ENCODE measurements at places on chromosomes 11 and 22.

DNA sequence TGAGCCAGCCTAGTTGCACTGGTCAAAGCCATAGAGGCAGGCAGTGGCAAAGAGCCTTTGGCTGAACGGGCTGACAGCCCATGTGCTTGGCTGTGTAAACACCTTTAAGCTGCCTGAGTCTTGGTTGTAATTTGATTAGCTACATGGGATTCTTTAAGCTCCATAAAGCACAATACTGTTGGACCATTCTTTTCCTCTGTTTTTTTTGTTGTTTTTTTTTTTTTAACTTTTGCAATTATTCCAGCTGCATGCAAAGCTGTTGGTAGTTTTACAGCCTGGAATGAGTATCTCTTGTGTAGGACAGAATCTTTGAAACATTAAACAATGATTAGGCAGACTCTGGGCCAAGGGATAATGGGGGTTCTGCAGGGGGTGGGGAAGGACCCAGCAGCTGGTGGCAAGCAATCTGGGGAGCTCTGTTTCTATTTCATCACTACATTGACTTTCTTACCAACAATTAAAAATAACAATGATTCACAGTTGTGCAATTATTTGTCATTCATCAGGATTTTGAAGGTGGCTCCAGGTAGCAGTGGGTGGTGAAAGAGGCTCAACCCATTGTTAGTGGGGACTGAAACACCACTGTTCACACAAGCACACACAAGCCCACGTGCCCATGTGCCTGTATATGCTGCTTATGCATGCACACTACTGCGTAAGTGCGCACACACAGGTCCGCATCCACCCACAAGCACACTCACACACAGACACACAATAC lies 69.5 kb upstream of the CSNK2A3 start:
- no peak for DNase-seq

GRCh38 chr11:124672536-124673215 lies 863 bp downstream of the SIAE start:
- DNase-seq: no peak

GRCh38 chr11:48006301-48006992 lies 26.1 kb downstream of the PTPRJ start:
- peak; percentile 73 for DNase-seq

- DNase-seq: no peak
These were observed 37.9 kb downstream of the PIWIL3 start for GRCh38 chr22:24736526-24737053.

- DNase-seq: no peak
These were observed 218.8 kb upstream of the C11orf87 start for GRCh38 chr11:109203176-109203575.

GRCh38 chr11:46278387-46279125 lies 1.1 kb downstream of the CREB3L1 start:
- no peak for DNase-seq

- no peak for DNase-seq
These were observed 93.7 kb downstream of the ZC3H12C start for GRCh38 chr11:110186867-110187266.

- no peak for DNase-seq
These were observed 7.1 kb downstream of the TRIOBP start for GRCh38 chr22:37703906-37704305.

DNA sequence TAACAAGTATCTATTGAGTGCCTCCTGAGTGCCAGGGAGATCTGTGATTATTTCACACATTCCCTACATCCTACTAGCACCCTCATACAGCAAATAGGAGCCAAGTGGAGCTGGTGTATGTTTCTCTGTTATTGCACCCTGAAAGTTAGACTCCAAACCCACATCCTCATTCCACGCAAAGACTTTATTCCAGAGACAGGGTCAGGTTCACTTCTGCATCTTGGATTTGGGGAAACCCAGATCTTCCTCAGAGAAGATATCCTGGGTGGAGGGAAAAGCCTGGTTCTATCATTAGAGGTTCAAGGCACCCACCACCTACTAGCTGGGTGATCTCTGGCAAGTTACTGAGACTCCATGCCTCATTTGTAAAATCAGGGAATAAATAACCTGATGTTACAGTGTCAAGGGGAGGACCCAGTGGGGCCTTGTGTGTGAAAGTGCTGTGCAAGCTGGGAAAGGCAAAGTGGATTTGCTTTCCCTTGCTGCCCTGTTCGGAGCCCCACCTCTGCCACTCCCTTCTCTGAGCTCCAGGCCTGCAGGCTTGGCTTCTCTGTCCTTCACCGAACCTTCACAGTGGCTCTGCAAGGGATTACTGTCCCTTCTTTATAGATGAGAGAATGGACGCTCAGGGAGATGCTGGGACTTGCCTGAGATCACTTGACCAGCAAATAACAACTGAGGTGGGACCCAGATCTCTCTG lies 991 bp upstream of the SLCO2B1 start:
- DNase-seq: no peak

DNA sequence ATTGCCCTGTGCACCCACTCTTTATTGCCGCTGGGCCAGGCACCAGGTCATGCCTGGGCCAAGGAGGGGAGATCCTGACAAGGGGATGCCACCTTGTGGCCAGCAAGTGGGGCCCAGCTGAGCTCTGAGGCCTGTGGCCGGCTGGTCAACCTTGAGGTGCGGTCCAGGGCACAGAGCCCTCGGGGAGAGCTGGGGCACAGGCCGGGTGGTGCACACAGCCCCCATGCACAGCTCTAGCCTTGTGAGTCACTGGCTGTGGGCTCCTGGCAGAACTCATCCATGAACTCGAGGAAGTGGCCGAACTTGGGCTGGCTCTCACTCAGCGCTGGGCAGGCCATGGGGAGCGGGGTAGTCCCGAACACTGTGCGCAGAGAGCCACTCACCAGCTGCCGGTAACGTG lies 94.3 kb downstream of the RNF169 start:
- no peak for DNase-seq

DNA sequence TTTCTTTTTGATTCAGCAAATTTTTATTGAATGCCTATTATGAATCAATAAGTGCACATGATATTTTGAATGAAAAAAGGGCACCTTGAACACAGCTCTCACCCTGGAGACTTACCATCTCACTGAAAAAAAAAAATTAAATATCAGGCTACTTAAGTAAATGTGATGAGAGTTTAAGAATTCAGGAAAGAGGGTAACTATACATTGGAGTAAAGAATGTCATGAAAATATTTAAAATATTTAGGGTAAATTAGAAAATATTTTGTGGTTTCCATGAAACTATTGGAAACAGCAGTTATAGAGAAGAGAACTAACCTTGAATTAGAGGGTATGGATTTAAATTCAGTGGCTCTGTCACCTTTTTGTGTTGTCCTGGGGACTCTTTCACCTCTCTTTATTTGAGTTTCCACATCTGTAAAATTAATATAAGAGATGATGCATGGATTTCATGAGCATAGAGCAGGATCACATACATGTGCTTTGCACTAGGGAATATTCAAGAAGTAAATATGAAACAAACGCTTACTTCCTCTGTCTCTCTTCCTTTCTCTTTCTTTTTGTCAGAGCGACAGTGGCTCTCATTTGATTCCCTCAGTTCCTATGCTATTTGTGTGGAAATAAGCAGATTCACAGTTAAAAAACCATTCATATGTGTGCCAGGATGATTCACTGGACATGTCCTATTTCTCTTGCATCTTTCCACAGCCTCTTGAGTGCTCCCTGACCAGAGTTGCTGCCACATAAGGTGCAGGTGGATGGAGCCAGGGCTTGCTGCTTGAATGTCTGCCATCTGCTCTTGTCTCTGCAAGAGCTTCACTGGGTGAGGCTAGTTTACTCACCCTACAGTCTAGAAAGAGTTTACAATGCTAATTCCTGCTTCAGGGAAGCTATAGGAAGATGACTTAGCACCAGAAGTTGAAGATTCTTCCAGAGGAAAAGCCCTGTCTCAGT lies 533.1 kb downstream of the ETS1 start:
- no peak for DNase-seq

DNA sequence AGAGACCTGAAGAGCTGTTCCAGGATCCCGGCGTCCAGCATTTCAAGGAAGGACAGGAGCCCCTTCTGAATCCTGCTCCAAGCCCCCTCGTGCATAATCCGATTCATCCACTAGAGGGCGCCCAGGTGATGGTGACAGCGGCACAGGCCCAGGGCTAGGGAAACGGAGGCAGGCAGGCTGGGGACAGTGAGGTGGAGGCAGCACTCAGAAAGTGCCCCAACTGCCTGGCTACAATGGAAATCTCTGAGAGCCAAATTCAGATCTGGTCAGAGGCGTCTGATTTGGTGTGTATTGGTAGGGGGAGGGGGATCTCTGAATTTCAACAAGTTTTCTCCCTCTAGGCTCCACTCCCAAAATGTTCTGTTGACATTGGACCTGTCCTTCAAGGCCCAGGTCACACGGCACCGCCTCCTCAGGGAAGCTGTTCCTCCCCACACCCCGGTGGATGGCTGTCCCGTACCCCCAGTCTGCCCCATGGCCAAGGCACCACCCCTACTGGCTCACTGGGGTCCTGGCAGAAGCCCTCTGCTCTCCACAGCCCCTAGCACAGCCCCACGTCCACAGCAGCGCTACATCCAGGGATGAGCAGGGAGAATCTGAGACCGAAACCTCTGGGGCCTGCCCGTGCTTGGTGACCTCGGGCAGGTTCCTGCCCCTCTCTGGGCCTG lies 142.9 kb downstream of the CRYBB2 start:
- no peak for DNase-seq

GRCh38 chr11:20609727-20610707 lies 10.6 kb downstream of the SLC6A5 start:
- DNase-seq: peak; percentile 74

GRCh38 chr22:43616645-43617044 lies 195.5 kb downstream of the EFCAB6 start:
- DNase-seq: no peak

GRCh38 chr11:216081-216974 lies 8.8 kb downstream of the RIC8A start:
- DNase-seq: peak; percentile 56

DNA sequence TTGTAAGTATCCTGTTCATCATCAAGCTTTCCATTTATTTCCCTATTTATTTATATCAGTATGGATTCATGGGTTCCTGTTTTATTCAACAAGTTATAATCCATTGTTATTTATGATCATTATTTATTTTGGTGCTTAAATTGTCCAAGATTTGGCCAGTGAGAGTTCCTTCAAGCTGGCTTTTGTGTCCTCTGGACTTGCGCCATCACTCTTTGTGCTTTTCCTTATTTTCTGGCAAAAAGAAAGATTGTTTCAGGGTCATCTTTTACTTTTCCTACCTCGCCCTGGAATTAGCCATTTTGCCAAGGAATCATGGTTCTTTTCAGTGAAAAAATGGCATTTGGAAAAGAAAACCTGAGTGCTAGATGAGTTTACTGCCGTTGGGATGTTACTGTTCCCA lies 193.4 kb downstream of the ADAMTS15 start:
- no peak for DNase-seq

GRCh38 chr11:30025396-30026139 lies 8.7 kb upstream of the KCNA4 start:
- DNase-seq: no peak

DNA sequence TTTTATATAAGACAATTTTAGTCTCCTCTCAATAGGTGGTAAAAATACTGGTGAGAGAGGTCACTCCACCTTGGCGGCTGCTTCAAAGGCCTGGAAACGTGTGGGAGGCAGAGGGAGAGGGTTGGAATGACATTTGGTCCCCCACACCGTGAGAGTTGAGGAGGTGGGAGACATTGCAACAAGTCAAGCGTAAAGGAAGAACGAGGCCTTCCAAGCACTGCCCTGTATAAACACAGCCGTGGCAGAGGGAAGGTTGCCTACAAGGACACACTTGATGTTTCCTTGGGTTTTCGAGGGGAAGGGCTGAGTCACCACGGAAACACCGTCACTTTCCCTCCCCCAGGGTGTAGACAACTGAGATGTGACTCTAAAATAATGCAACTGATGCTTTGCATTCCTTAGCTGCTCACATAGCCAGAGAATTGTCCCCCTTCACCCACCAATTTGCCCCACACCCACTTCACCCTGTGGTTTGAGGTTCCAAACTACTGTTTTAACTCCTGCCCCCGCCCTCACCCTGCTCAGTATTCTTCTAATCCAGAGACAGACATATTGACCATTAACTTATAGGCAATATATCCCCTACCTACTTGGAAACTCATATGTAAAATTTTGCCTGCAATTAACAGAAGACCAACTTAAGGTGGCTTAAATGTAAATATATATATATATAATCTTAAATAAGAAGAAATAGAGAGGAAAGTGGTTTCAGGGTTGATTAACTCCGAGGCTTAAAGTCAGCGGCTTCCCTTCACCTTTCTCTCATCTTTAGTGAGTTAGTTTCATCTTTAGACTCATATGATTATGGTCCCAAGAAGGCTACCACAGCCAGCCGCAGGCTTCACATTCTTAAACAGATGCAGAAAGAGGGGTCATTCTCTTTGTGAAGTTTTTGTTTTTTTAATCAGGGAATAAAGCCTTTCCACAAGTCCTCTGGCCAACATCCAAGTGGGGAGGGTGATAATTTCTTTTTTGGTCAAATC lies 54.1 kb upstream of the BDNF start:
- no peak for DNase-seq

GRCh38 chr11:63719987-63720386 lies 38.7 kb downstream of the RTN3 start:
- DNase-seq: no peak

DNA sequence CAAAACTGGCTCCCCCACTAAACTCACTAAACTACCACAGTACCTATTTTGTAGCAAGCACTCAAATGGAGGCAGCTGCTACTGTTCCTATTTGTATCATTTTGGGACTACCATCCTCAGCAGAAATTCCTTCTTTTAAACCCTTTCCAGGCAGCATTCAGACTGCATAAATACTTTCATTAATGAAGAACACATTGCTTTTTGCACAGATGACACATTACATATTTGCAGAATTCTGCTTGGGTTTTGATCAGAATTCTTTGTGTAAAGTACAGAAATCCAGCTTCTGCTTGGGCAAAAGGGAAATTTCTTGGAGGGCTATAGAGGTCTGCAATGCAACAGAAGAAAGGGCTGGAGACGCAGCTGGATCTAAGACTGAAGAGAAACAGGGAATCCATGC lies 24.2 kb downstream of the RBX1 start:
- no peak for DNase-seq

GRCh38 chr22:36797374-36797773 lies 19.5 kb downstream of the PVALB start:
- DNase-seq: no peak

- DNase-seq: no peak
These were observed 10.6 kb downstream of the CARS1 start for GRCh38 chr11:3046641-3047040.

GRCh38 chr11:35003658-35004057 lies 87.2 kb downstream of the PDHX start:
- no peak for DNase-seq

DNA sequence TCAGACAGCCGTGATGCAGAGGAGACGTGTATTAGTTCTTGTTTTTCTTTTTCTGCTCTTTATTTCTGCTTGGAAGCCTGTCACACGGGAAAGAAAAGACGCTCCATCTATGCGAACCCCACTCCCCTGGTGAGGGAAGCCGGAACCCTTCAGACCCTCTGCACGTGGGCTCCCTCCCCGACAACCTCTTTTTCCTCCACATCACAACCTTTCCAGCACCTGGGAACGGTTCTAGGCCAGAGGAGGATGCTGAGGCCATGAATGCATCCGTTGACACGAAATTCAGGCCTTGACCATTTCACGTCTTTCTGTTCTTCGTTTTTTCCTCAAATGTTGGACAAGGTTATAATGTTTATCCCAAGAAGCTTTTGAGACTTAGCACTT lies 85.3 kb upstream of the WNT7B start:
- no peak for DNase-seq

Data from ascending aorta (tissue), 2 donors.